Astrocyte of the spinal cord (primary cell): ENCODE measurements at places on chromosomes 16 and 17.

DNA sequence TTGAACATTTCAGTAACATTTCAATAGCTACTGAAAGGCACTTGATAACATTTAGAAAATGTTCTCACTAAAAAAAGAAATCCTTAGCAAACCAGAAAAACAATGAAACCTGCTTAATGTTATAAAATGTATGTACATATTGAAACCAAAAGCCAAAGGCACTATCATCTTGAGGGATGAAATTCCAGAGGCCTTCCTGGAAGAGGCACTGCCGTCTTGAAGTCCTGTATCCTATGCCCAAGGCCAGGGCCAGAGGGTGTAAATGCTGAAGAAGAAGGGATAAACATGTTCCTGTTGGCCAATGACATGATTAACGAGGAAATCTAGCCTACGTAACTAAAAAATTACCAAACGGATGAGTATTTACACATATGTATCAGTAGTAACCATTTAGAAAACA, 57.0 kb upstream of the DNAH17 start:
- DNase-seq = no peak

DNA sequence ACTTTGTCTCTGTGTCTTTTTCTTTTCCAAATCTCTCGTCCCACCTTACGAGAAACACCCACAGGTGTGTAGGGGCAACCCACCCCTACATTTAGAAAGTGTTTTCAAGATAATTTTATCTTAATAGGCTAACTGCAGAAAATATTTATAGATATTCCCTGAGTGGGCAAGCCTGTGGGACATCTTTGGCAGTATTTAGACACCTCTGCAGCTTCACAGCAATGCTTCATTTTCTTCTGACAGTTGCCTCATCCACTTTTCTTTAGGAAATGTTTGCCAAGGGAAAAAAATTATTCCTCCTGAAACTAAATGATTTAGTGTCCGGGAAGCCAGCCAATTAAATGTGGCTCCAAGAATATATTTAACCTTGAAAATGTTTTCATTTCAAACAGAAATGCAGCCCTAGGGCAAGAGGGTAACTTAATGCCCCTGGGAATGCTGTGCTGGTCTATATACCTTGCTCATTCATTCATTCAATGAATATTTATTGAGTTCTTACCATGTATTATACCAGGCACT, 290.4 kb downstream of the ABCC12 start:
- DNase-seq = no peak

GRCh38 chr16:10103118-10103517, 79.1 kb downstream of the GRIN2A start:
- peak; percentile 38 for DNase-seq

- no peak for DNase-seq
Observed at GRCh38 chr16:927406-927805, 43.4 kb downstream of the LMF1 start.
